Esophagus squamous epithelium (tissue), 5 donors: ENCODE measurements at places on chromosomes 7 and 10.

DNA sequence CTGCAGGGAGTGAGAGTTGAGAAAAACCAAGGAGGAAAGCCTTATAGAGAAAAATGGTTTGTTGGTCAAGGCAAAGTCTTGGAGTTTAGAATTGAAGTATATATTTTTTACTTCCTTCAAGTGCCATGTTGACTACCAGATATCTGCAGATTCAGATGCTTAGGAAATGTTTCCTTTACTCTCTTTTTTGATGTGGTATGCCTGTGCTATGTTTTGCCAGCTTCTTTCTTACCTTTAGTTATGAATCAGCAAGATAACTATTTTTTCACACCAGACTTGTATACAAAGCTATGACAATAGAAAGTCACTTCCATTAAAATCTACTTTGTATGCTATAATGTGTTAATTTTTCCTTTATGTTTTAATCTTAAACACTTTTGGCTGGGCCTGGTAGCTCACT is 3.6 kb downstream of the R3HCC1L start:
- DNase-seq = no peak

DNA sequence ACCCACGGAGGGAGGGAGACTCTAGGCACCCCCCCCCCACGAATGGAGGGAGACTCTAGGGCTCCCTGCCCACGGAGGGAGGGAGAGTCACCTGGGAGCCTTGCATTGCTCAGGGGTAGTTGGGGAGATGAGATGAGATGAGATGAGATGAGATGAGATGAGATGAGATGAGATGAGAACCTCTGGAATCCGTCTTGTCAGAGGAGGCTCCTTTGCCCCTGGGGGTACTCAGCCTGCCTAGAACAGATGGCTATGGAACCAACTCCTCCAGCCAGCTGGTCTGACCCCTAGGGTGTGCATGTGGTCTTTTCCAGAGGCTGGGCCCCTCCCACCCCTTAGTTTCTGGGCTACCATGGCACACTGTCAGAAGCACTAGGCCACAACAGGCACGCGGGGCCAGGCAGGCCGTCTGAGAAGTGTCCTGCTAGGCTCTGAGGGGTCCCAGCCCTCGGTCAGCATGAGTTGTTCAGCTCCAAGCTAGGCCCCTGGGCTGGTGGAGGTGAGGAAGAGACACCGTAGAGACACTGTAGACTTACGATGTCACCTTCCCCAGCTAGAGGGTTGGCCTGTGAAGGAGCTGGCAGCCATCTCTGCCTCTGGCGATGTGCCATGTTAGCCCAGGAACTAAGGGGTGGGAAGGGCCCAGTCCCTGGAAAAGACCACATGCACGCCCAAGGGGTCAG is 8.8 kb downstream of the TSPAN15 start:
- no peak for DNase-seq

- DNase-seq = no peak
Observed at GRCh38 chr10:1736144-1736971, 967 bp downstream of the ADARB2 start.

DNA sequence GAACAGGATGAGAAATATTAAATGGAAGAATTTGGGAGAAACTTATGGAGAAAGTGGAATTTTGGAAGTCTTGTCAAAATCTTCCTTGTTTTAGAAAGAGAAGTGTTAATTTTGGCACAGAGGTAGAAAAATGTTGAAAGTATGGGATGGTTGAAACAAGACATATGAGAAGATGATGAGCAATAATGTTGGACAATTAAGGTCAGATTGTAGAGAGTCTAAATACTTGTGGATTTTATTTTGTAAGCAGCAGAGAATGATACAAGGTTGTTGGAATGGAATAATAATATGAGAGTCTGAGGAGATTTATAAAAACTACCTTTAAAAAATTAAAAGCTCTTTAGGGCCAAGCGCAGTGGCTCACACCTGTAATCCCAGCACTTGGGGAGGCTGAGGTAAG is 34.6 kb downstream of the PHTF2 start:
- DNase-seq = no peak

DNA sequence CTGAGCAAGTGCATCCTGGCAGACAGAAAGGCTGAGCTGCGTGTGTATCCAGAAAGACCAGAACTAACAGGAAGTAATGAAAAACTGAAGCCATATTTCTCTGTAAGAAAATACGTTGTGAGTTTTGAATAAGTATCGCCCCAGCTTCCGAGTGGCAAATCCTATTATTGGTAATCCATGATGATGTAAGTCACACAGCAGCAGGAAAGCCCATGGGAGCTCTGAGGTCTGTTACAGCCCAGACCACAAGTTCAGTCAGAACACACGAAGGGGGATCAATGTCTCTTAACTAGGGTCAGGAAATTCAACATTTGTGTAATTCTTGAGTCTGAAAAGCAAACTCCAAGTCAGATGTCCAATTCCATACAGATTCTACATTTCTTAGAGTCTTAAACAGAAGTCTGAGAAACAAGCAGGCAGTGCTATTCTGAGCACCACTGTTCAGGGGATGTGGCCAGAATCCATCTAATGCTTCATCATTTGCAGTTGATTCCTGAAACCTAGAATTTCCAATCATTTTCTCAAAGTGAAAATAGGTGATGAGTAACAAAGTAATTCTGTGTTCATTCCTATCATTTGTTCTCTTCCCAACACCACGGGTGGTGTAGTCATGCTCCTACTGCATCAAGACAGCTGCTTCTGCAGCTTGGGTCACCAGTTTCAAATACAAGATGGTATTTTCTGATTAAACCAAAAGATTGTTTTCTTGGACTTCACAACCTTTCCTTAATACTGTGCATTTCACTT is at the start of gene LRIT2:
Gene LRIT2 (minus strand): TSS at position 118 of the 747 bp plus-strand sequence. CDS start 24 bp downstream, at position 94.
- no peak for DNase-seq

- DNase-seq = no peak
Observed at GRCh38 chr10:124917428-124918190, 24.3 kb upstream of the ZRANB1 start.

DNA sequence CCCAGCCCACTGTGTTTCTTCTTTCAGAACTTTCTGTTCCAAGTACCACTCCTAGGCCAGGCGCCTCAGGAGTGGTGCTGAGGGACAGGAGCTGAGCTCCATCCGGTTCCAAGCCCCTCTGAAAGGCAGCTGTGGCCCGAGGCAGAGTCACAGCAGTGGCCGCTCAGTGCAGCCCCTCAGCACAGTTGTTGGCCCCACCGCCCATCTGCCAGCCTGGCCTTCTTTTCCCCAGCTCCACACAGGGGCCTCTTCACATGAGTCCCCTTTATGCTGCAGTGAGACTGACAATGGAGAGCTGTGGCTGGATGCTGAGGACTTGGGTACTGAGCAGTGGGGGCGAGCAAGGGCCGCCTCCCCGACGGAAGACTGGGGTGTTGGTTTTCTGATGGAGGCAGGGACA is 9.5 kb downstream of the BUD31 start:
- no peak for DNase-seq

DNA sequence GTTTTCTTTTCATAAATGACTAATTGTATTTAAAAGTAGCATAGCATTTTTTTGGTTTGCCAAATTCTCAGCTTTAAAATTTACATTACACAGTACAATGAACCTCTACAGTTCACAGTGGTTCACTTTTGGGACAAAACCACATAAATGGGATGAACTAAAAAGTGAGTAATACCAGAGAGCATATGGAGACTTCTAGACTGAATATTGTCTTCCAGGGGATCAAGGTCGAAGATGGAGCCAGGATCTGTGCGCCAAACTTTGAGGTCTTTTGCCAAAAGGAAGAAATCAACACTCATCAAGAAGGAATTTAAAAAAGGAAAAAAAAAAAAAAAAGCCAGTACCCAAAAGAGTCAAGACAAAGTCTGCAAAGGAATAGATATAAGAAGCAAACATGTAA is 87.5 kb downstream of the NEBL start:
- no peak for DNase-seq

DNA sequence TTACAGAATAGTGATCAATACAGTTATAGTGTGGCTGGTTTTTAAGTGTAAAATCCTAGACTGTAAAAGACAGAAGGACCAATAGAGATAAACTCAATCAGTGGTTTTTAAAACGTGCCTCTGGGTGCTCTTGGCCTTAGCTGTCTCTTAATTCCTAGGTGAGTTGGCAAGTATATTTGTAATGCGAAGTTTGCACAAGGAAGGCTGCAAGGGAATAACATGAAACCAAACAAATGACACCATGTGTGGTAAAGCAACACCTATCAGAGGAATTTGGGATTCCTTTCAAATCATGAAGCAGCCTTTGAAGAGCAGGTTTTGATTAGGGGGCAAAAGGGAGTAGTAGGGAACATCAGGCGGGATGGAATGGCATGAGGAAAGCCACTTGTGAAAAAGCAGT is 284.6 kb downstream of the INHBA start:
- DNase-seq = no peak

DNA sequence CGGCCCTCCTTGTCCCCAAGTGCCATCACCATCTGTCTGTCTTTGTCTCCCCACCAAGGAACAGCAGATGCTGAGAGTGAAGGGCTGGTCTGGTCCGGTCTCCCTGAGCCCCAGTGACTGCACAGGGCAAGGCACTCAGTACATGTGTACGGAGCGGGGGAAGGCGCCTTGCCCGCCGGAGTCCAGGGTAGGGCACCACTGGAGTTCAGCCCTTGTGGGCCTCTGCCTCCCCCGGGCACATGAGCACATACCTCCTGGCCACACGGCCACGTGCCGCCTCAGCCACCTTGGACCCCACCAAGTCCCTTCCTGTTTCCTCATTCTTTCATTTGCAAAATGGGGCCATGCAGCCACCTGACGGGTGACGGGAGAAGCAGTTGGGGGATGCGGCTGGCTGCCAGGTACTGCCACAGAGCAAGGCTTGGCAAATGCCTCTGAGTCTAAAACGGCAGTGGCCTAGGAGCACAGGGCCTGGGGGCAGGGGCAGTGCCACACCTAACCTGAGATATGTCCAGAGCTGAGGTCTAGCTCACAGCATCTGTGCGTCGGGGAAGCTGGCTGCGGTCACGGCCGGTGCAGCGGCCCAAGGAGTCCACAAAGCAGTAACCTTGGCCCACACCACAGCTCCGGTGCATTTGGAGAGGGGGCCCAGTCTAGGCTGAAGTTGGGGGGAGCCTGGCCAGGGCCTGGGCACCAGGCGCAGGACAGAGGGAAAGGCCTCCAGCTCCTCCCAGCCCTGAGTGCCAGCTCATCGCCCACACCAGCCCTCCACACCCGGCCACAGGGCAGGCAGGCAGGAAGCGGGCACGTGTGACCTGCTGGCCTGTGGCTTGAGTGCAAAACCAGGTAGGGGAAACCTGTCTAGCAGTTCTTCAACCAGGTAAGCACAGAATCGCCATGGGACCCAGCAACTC is 5.2 kb downstream of the ADAP1 start:
- no peak for DNase-seq

DNA sequence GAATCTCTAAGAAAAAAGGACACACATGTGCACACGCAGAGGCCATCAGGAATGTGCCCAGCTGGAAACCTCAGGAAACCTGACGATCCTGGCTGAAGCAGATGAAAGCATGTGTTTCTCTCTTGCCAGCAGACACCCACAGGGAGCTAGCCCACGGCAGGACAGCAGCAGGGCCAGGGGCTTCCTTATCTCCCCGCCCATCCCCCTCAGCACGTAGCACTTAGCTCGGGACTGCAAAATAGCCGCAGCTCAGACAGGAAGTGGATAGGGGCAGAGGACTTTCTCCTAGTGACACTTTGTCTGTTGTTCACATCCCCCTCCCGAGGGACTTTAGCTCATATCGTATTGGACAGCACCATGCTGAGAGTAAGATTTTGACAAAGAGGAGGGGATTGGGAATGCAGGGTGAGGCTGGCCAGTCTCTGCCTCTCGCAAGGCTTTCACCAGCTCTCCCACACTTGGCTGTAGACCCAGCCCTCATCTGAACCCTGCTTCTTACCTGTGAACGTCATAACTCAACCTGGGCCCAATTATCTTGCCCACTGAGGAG is 63.8 kb downstream of the MKI67 start:
- DNase-seq = no peak

- DNase-seq = no peak
Observed at GRCh38 chr7:146591976-146592375, 475.4 kb downstream of the CNTNAP2 start.

GRCh38 chr7:136971776-136972175 is 103.3 kb downstream of the CHRM2 start:
- DNase-seq = no peak

GRCh38 chr10:86734207-86734988 is 22.0 kb upstream of the BMPR1A start:
- no peak for DNase-seq

- DNase-seq = no peak
Observed at GRCh38 chr7:135160098-135160857, 10.2 kb downstream of the CYREN start.

DNA sequence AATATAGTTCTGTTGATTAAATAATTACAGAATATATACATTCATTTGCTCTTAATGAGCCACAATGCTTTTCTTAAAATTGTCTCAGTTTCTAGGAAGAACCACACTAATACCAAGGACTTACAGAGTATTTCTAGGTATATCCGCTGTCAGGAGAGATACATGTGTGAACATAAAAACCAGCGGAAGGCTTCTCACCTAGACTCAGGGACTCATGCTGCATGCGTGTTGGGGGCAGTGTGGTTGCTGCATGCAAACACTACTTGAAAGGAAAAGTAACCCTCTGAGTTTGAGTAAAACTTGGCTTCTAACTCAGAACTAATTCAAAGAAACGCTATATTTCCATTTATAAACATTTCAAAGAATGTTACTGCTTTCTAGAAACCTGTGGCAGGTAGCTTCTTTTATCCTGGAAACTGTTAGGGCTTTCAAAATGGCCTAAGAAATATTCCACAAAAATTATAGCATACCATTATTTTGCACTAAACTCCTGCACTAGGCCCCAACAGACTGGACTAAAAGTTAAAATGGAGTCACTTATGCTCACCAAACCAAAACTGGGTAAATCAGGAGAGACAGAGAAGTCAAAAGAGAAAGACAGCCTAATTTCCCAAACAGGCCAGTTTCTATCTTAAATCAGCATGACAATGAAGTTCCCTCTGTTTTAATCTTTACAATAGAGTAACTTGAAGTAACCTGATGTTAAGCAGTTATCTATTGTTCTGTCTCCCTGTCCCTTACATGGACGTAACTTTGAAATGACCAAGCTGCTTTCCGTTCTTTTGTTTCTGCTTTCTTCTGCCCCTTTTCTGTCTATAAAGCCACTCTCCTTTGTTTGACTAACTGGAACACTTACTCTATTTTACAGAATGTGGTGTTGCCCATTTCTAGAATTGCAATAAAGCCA is 95.2 kb upstream of the FAM133B start:
- DNase-seq = no peak

DNA sequence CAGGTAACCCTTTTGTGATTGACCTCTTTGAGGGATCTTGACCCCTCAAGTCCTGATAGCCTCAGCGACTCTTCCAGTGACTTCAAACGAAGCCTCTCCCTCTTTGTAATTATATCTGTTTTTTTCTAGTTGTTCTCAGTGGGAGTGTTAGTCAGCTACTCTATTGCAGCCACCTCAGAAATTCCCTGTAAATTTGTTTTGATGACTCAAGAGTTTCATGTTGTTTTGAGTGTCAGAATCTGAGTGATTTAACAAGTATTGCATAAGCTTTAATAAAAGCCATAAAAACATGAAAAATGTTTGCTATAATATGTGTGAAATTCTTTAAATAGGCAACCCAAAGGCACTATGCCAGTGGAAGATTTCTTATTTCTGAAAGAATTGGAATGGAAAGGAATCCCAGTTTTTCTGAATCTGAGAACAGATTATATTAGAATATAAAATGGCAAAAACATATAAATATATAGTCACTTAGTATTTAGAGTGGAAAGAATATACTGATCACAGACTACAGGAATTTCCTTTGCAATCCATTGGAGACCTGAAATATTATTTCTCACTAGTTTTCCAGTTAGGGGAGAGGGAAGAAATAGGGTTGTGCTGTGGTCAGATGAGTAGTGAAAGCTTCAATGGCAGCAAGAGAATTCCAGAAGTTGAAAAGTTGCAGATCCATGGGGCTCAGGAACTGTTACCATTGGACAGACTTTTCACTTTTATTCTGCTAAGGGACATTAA is 94.4 kb upstream of the SEMA3C start:
- no peak for DNase-seq
